ENCODE measurements at places on chromosomes 1 and 21.
A peak's percentile ranks its signal among the peaks of the same experiment; 100 is the strongest.

DNA sequence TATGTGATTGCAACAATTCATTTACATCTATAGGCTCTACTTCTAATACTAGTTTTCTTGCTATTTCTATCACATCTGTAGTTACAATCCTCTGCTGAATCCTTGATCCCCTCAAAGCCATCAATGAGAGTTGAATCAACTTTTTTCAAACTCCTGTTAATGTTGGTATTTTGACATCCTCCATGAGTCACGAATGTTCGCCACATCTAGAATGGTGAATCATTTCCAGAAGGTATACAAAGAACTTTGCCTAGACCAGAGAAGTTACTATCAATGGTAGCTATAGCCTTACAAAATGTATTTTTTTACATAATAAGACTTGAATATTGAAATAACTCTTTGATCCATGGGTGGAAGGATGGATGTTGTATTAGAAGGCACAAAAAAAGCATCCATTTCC lies 110.0 kb downstream of the AMY1C start:
- DNase-seq = no peak

GRCh38 chr1:72122099-72122880 lies 160.0 kb downstream of the NEGR1 start:
- no peak for DNase-seq

DNA sequence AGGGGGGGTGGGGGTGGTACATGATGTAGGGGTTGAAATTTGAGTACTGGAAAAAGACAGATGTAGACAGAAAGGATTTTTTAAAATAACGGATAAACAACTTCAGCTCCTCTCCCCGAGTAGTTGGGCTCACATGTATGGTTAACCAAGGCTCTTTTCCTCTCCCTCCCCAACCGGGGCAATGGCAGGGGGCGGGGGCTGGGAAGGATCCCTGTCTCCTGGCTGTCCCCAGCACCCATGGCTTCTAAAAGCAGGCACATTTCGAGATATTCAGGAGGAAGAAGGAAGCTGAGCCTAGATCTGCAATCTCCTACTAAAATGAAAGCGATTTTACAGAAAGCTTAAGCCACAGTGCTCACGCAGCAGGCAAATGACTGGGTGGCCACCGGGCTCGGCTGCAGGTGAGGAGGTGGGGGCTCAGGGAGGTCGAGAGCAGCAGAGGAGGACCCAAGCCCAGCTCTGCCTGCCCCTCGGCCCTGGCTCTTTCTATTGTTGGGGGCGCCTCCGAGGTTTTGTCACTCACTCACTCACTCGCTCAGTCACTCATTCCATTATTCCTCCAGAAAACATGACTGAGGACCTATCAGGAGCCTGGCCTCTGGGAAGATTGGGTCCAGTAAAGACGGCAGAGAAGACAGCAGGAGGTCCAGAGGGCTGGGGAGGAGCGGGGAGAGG lies 573.3 kb downstream of the PTPRU start:
- peak; percentile 1 for DNase-seq

DNA sequence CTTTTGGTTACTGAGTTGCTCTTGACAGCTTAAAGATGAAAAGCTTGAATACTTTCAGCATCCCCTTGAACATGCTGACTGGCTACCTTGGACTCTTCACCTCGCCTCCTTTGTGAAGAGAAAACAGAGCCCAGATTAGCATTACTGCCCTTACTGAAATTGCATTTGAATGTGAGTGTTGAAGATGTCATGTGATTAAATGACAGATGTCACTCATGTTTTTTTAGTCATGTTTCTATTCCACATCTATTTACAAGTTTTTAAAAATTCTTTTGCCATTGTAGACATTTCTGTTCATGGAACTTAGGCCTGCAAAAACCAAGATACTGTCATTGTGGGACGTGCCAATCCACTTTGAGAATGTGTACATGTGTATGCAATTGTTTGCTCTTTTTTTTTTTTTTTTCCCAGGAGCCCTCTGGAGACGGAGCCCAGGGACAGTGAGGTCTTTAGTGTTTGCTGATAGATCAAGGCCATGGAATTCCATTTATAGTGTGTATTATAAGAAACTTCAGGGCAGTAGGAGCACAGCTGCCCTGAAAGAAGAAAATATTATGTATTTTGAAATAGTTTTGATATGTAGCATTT lies 25.7 kb upstream of the IVNS1ABP start:
- no peak for DNase-seq

DNA sequence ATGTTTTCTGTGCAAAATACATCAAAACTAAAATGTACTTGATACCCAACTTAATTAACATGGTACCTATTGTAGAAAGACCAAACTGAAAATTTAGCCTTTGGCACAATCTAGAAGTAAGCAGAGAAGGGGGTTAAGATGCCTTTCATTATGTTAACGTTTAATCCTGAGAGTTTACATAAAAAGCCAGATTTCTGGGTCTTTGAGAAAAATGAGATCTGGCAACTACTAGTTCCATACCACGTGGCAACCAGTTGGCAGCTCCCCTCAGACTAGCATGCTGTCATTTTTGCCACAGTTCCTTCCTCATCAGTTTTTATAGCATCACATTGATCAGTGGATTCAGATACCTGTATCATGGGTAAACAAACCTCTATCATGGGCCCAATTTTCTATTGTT lies 1.5 kb downstream of the RO60 start:
- DNase-seq = no peak

DNA sequence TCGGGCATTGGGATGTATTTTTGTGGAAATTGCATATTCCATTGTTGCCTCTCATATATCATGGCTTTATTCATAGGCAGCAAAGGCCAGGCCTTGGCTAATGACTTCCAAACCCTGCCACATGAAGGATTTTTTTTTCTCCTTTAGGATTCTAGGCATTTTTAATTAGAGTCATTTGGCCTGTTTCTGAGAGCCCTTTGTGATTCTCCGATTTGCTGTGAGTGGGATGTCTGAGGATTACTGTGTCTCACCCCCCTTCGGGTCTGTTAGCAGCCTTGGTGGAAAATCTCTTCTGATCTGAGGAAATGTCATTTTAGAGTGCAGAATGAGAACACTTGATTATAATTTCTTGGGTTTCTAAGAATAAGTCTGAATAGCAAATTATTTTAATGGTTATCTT lies 253.5 kb downstream of the NTNG1 start:
- DNase-seq = peak; percentile 22

DNA sequence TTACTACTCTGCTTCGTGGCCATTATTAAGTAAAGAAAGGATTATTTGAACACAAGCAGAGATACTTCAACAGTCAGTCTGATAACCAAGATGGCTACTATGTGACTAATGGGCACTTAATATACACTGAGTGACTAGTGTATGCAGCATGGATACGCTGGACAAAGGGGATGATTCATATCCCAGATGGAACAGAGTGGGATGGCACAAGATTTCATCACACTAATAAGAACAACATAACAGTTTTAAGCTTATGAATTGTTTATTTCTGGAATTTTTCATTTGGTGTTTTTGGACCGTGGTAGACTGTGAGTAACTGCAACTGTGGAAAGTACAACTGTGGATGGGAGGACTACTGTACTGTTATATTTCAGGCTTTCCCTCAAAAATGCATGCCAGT lies 9.4 kb downstream of the ZCCHC17 start:
- DNase-seq = no peak

- no peak for DNase-seq
These were observed 14.2 kb downstream of the MTF1 start for GRCh38 chr1:37845049-37845646.

DNA sequence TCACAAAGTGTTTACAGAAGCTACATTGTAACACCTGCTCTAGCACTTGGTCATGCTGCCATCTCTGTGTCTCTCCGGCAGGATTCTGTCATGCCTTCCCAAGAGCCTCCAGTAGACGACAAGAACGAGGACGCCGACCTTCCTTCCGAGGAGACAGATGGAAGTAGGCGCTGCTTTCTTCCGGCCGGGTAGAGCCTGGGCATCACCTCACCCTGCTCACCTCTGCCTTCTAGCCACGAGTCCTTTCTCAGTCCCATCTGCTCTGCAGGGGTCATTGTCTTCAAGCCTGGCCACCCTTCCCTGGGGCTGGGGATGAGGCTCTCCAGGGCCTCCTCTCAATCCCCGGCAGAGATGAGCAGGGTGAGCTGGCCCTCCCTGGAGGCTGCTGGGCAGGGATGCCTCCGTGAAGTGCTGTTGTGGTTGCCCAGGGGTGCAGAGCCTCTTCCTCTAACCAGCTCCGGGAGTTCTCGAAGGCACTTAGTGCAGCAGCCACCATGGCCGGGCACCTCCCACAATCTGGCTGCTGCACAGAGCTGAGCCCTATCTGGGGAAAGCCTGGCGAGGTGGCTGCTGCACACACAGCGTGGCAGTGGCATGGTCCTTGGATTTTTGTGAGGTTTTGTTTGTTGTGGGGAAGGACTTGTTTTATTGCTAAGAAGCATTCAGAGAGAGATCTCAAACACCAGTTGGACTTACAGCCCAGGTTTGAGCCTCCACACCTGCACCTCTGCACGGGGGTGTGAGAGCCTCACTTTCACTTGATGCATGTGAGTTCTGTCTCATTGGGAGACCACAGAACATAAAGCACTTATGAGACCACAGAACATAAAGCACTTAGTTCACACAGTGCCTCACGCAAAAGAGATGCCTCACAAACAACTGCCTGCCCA lies 48.4 kb downstream of the FAAP20 start:
- no peak for DNase-seq

GRCh38 chr1:5770981-5771765 lies 221.1 kb downstream of the NPHP4 start:
- peak; percentile 78 for DNase-seq

- no peak for DNase-seq
These were observed 65.6 kb downstream of the UCHL5 start for GRCh38 chr1:192993426-192994085.

DNA sequence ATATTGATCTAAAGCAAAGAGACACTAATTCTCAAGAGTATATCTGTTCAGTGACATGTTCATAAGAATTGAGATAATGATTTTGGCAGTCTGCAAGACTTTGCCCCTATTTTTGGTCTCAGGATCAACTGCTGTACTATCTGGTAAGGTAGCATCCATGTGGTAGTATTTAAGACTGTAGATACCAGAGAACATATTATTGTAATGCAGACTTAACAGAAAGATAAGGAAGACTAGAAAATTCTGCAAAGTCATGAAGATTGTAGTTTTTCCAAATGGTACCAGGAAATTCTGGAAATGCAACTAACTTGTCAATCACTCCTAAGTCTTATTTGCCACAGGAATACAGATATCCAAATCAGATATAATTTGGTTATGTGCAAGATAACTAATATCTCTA lies 35.1 kb downstream of the RNF2 start:
- DNase-seq = no peak

DNA sequence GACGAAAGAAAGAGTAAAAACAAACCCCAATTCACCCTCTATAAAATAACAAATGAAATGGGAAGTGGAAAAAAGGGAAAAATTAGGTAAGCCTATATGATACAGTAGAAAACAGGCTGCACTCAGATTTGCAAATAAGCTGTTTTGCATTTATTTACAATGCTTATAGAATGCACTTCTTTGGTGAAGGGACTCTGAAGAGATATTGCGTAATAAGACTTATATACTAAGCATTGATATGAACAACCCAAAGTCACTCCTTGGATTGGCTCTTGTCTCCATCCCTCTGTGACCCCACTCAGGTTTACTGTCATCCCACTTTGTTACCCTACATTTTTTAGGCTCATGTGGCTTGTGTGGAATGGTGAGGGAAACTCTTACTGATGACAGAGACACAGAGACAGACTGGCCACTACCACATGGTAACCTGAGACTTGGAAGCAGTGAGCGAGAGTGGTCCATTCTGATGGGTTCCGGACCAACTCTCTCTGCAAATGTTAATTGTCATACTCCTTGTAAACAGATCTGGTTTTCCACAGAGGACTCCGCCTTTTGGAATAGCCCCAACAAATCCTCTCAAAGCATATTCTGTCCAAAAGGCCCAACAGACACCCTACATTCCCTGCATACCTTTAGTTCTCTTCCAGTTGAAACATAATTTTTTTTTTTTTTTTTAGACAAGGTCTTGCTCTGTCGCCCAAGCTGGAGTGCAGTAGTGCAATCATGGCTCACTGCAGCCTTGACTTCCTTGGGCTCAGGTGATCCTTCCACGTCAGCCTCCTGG lies 11.0 kb downstream of the GSTM5 start:
- no peak for DNase-seq

- DNase-seq = no peak
These were observed 261.7 kb downstream of the PCP4 start for GRCh38 chr21:40128891-40129290.

- no peak for DNase-seq
These were observed 10.8 kb upstream of the CSF3R start for GRCh38 chr1:36493524-36493923.

DNA sequence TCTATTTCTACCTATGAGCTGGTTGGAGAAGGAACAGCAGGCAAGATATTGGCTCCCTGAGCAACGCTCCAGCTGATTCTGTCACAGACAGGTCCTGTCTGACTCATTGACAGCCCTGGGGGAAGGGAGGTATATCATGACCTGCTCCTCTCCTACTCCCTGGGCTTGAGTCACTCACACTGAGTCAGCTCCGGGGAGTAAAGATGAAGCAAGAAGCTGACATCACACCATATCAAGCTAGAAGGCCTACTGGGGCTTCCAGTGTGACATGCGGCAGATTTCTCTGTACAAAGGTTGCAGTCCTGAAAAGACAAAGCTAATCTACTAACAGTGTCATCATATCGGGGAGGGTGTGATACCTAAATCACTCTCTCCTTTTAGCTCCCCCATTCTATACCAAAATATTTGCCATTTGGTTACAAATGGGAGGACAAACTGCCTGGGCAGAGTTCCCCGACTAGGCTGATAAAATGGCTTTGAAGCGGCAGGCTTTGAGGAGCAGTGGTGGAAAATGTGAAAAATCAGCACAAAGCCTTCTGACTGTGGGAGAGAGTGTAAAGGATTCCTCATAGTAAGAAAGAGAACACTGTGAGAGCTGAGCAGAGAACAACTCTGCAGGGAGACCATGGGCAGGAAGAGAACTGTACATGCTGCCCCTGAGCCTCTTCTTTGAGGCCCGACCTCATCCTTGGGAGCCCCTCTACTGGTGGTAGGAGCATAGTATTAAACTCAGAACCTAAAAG lies 15.5 kb downstream of the PI4KB start:
- no peak for DNase-seq

DNA sequence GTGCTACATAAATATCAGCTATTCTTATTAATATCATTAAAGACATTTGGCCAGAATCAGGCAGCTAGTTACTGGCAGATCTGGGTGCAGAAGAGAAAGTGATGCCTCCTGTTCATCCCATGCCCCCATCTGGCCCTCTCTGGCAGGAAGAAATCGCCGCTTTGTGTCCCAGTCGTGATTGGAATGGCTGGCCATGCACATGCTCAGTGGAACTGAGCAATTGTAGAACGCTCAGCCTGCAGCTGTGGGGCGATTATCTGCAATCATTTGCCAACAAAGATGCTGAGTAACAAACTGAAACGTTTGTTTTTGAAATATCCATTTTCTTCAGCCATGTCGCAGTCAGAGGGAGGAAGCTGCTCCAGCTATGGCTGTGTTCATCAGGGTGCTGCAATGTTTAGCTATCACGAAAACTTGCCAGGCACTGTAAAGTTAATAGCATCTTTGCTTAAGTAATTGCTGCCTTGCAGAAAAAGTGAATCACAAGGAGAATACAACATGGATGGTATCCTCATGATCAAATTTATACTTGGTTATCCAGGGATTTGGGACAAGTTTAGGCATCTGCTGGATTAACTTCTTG lies 36.5 kb downstream of the NGF start:
- no peak for DNase-seq

Data from retina (tissue), 1 donor.